ENCODE measurements at places on chromosomes 11 and 22.
A peak's percentile ranks its signal among the peaks of the same experiment; 100 is the strongest.

GRCh38 chr11:118998822-118999221, 884 bp downstream of the CENATAC start:
- peak; percentile 91 for DNase-seq

GRCh38 chr22:23523713-23524112, 56.4 kb downstream of the IGLL1 start:
- no peak for DNase-seq

GRCh38 chr11:12841946-12842630, 167.0 kb upstream of the RASSF10 start:
- peak; percentile 80 for DNase-seq

DNA sequence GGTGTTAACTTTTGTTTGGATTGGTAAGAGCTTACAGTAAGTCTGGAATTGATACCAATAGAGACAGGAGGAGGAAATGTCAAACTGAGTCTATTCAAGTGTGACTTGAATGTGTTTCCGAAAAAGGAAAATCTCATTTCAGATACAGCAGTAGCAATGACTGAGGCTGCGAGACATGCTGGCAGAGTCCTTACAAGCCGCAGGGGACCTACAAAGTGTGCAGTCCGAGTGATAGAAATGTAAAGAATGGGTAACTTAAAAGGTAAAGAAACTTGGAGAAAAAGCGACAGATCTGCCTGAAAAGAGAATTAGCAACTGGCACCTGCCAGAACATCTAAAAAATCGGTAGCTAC, 444 bp downstream of the CWF19L2 start:
- DNase-seq: peak; percentile 9

- peak; percentile 50 for DNase-seq
These were observed 7.3 kb downstream of the CABP7 start for GRCh38 chr22:29727131-29727523.
